Natural killer cell treated with Interleukin-12 subunit alpha and Interleukin-12 subunit beta and Interleukin-15 and Interleukin-18, amount 100 ng/mL, for 72 hours (primary cell): ENCODE measurements at places on chromosomes 1 and 21.

GRCh38 chr21:31331231-31331630 lies 12.8 kb downstream of the TIAM1 start:
- DNase-seq: no peak

GRCh38 chr1:29590583-29591565 lies 354.6 kb downstream of the PTPRU start:
- no peak for DNase-seq

- no peak for DNase-seq
Measured at GRCh38 chr1:221437926-221438325, 304.0 kb downstream of the DUSP10 start.

DNA sequence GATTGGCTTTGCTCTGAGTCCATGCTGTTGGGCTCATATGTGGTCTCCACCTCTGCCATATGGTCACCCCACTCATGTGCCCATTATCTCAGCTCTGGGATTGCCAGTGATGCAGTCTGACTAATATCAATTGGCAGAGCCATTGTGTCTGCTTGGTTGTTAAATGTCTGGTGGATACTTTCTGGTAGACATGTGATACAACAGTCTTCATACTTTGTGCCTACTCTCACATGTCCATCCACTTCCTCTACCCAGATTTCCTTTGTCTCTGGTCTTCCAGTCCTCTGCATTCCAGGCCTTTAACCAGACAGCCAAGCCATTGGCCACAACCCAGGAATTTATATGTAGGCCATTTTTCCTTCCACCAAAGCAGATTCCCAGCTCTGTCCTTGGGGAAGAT lies 30.8 kb upstream of the DIPK1A start:
- no peak for DNase-seq

GRCh38 chr1:168453056-168453455 lies 90.7 kb downstream of the XCL2 start:
- DNase-seq: no peak
